ENCODE measurements at places on chromosomes 3 and 15. TPM values are rescaled to one million over a fixed set of nuclear protein-coding genes. Genes with fewer than 3 reads are reported as not detected.

The MCF2L2 gene
- under 0.01 TPM for total RNA-seq

The PDIA3 gene
- total RNA-seq: 139 TPM

The CSTA gene
- total RNA-seq: 2.7 TPM

The SCAPER gene
- total RNA-seq: 33.4 TPM

The CIB1 gene
- 30.6 TPM for total RNA-seq

The SI gene
- not detected for total RNA-seq

The AMOTL2 gene
- 99.0 TPM for total RNA-seq

GRCh38 chr15:33313491-33313890, 2.7 kb downstream of the RYR3 start:
- DNase-seq: no peak

DNA sequence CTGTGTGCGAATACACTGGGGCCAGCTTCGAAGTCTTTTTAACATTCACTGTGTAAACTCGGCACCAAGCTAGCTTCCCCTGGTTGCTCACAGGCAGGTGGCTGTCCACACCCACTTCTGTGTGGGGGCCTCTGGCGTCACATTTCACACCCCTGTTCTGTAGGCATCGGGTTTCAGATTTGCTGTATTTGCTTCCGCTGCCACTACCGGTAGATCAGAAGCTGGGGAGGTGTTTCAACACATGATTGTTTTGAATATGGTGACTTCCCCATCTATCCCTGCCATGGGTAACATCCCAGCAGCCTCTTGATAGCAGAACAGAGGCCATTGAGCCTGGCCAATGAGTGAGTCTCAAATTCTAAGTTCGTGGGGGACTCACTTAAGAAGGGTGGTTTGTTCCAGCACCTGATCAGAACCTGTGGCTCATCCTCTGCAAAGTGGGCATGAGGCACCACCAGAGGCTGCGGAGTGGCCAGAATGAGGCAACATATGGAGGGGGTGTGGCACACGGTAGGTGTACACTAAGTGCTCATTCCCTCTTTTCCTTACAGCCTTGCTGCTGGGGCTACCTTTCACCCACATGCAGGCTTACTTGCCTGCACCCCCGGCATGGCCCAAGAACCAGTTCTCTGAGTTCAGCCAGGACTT, 61.5 kb downstream of the IQSEC1 start:
- no peak for DNase-seq

- DNase-seq: no peak
Observed at GRCh38 chr15:43103907-43104306, 1.9 kb downstream of the UBR1 start.

- DNase-seq: no peak
Observed at GRCh38 chr15:52668133-52668532, 11.1 kb downstream of the ATOSA start.

DNA sequence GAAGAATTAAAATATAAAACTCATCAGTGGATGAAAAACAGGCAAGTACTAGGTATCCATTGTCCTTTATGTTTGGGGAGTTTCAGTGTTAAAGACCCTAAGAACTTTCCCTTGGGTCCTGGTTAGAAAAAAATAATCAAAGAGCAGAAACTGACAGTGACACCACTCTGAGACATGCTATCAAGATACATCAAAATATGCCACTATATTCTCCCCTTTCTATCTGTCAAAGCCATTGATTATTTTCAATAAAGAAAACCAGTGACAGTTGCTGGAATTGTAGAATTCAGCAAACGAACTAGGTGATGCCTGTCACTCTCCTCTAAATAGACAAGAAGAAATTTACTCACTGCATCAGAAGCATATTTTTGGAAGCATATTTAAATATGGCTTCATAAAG, 496.7 kb upstream of the CFAP20DC start:
- no peak for DNase-seq

DNA sequence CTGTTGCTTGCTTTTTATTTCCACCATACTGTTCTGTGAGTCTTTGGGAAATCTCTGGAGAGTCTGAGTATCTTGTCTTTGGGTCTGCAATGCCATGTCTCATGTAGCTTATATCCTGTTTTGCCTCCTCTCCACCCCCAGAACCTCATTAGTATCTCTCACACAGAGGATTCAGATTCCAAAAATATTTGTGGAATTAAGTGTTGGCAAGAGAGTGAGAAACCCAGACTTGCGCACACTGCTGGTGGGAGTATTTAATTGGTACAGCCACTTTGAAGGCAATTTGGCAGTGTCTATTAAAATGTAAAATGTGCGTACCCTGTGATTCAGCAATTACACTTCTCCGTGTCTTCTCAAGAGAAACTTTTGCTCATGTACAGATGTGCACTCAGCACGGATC, 68.6 kb downstream of the ZNF621 start:
- no peak for DNase-seq

DNA sequence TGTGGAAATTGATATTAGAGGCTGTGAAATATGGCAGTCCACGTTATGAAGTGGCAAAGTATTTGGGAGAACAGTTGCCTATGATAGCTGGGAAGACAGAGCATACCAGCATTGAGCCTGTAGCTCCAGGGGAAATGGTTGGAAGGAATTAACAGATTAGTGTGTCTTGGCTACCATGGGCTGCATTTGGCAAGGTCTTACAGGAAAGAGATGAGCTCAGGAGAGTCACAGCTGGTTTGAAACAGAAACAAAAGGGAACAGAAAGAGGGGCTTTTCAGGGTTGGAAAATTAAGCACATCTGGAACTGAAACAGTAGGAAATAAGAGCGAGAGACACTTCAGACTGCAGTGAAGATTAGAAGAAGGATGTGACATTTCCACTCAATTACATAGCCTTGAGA, 141.7 kb downstream of the FBLN2 start:
- no peak for DNase-seq

- no peak for DNase-seq
Observed at GRCh38 chr15:57667171-57667849, 39.2 kb upstream of the POLR2M start.

DNA sequence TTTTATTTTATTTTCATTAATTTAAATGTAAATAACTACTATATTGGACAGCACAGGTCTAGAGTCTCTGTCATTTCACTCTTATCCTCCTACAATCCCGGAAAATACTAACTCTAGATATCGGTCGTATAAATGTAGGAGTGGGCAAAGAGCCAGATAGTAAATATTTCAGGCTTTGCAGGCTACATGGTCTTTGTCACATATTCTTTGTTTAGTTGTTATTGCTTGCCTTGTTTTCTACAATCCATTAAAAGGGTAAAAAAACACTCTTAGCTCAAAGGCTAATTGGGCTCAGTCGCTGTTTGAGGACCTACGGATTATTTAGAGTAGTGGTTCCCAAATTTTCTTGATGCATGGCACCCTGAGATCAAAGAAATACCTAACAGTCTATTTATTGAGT, 1.7 kb downstream of the KNL1 start:
- DNase-seq: no peak

- DNase-seq: no peak
Observed at GRCh38 chr15:88744548-88745020, 58.7 kb upstream of the ACAN start.

DNA sequence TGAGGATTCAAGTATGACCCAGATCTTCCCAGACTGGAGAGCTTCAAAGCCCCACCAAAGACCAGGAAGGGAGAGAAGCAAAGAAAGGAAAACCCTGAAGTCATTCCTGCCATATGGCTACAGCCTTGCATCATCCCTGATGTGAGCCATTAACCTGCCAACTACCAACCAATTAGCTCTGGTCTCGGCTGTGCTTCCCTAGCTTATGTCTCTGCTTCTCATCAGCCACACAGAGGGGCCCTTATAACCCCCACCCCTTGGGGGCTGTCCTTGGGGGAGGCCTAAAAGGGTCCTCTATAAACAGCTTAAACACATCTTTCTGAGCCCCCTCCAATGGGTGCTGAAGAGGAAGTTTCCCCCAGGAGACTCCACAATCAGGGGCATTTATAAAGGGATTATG, 52.8 kb downstream of the NOX5 start:
- DNase-seq: no peak

- DNase-seq: no peak
Observed at GRCh38 chr3:127791221-127791913, 30.9 kb downstream of the MGLL start.

DNA sequence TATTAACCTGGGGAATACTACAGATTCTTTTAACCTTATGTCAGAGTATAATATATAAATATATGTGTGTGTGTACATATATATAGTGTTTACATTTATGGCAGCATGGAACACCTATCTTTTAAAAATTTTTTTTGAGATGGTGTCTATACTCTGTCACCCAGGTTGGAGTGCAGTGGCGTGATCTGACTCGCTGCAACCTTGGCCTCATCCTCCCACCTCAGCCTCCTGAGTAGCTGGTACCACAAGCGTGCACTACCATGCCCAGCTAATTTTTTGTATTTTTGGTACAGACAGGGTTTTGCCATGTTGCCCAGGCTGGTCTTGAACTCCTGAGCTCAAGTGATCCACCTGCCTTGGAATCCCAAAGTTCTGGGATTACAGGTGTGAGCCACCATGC, 18.5 kb upstream of the ERICH6 start:
- DNase-seq: no peak
